ENCODE measurements at places on chromosomes 16 and 17.

DNA sequence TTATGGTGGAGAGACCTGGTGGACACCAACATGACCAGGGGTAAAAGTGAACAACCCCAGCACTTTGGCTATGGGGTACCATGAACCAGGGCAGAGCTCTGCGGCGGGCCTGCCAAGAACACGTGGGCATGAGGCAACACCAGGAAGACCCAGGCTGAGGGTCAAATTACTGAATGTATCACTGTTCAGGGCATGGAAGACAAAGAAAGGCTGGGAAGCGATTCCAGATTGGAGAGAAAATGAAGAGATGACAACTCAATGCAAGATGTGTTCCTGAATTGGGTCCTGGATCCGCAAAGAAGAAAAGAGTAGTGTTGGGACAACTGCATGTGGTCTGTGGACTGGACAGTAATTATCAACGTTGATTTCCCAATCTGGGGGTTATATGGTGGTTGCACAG is 19.8 kb downstream of the SPHK1 start:
- no peak for DNase-seq

DNA sequence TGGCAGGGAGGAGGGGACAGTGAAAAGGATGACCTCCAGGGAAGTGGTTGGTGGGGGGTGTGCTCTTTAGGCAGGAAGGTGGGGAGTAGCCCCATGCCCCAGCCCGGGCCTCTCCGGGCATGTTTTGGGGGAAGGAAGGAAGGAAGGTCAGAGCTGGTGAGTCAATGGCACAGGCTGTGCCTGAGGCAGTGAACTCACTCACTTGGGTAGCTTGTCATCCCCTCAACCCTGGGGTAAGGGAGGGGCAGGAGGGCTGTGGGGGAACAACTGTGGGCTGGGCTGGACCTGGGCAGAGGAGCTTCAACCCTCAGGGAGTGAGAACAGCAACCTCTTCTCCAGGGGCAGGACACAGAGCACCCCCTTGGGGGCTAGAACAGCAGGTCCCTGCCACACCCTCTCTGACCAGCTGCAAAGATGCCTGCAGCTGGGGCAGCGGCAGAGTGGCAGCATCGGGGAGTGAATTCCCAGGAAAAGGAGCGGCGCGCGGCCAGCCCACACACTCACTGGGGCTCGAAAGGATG is 6.3 kb downstream of the CSF3 start:
- DNase-seq, result no peak

- DNase-seq, result no peak
Measured at GRCh38 chr17:14299280-14300141, 1.4 kb upstream of the HS3ST3B1 start.

- no peak for DNase-seq
Measured at GRCh38 chr16:70745536-70746025, 55.4 kb downstream of the VAC14 start.

GRCh38 chr17:82098939-82099763 is 1.1 kb upstream of the FASN start:
- DNase-seq, result no peak

- no peak for DNase-seq
Measured at GRCh38 chr17:50675627-50676026, 32.1 kb downstream of the ANKRD40 start.

Data from NCI-H510A (cell line).